ENCODE measurements at places on chromosomes 3 and 15.
A peak's percentile ranks its signal among the peaks of the same experiment; 100 is the strongest.

GRCh38 chr15:71588746-71589145, 221.6 kb upstream of the NR2E3 start:
- no peak for DNase-seq

DNA sequence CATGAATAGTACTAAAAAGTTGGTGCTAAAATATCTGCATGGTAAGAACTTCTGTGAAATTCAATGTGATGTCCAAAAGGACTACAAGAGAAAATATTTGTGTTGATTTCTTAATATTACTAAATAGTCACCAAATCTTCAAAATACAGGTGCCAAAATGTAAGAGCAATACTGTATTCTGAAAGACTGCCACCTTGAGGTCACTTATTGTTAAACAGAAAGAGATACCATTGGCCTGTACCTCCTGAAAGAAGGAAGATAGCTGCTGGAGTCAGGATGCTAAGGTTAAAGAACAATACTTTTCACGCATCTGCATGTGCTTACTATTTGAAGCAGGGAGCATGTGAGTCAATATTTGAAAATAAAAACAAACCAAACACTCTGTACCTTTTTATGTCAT, 72.0 kb upstream of the LSAMP start:
- no peak for DNase-seq

DNA sequence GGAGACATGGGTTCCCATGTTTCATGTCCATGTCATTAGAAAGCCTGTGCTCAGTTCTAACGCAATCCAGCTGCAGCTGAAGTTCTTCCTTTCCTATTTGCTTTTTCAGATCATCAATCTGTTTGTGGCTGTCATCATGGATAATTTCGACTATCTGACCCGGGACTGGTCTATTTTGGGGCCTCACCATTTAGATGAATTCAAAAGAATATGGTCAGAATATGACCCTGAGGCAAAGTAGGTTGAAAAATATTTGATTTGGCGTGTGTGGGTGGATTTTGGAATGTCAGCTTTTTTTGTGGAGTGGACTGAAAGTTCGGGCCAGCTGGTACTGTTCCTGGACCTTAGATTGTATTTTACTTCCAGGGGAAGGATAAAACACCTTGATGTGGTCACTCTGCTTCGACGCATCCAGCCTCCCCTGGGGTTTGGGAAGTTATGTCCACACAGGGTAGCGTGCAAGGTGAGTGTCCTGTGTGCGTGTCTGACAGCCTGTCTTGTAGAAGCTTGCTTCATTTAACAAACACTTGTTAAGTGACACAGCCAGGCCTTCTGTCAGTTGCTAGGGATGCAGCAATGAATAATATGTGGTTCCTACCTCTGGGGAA, 69.6 kb downstream of the CHDH start:
- no peak for DNase-seq

- DNase-seq, result no peak
Observed at GRCh38 chr3:176296066-176296597, 901.1 kb downstream of the TBL1XR1 start.

DNA sequence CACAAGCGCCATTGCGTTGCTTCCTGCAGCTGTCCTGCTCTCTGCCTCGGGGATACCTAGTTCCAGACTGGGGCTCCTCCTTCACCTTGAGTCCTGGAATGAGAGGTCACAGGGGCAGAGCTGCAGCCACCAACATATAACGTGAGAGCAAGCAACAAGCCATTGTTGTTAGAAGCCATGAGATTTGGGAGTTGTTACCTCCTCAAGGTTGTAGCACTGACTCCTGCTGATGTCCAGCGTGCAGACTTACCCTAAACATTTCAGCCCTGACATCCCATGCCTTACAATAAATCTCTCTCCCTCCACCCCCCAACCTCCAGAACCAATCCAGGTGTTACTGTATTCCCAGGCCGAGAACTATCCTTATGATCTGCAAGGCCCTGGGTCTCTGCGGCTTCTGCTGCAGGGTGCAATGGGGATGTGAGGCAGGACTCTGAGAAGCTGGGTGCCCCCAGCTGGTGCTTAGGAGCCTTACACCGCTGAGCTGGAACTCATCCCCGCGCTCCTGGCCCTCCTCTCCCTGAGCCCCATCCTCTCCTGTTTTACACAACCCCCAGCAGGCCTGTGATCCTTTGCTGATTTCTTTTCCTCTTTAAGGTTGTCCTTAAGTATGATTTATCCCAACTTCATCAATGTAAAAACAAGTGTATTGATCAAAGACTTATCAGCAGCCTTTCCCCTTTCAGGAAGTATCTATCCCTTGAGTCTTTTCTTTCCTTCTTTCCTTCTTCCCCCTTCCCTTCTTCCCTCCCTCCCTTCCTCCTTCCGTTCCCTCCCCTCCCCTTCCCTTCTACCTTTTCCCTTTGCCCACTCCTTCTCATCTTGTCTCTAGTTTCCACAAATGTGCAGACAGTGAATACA, 84.2 kb upstream of the ABHD2 start:
- DNase-seq, result no peak

GRCh38 chr3:27467545-27467944, 16.6 kb downstream of the SLC4A7 start:
- DNase-seq, result peak; percentile 58

DNA sequence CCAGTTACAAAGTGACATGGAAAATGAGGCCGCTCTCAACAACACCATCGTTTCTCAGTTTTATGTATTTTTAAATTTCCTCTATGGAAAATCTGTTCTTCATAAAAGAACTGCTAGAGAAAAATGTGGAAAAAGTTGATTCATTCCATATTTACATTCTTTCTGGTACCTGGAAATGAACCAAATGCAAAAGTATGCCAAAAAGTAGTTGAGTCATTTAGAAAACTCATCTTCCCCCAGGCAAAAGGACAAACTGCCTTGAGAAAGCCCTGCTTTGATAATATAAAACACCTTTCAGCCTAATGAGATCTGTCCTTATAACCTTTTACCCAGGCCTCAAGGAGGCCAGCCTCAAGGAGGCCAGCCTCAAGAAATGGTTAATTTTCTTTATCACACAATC, 283.0 kb upstream of the VEPH1 start:
- DNase-seq, result no peak

GRCh38 chr3:141920701-141921100, 44.3 kb downstream of the ATP1B3 start:
- no peak for DNase-seq

- DNase-seq, result peak; percentile 88
Observed at GRCh38 chr3:13654330-13655060, 105.6 kb downstream of the FBLN2 start.

DNA sequence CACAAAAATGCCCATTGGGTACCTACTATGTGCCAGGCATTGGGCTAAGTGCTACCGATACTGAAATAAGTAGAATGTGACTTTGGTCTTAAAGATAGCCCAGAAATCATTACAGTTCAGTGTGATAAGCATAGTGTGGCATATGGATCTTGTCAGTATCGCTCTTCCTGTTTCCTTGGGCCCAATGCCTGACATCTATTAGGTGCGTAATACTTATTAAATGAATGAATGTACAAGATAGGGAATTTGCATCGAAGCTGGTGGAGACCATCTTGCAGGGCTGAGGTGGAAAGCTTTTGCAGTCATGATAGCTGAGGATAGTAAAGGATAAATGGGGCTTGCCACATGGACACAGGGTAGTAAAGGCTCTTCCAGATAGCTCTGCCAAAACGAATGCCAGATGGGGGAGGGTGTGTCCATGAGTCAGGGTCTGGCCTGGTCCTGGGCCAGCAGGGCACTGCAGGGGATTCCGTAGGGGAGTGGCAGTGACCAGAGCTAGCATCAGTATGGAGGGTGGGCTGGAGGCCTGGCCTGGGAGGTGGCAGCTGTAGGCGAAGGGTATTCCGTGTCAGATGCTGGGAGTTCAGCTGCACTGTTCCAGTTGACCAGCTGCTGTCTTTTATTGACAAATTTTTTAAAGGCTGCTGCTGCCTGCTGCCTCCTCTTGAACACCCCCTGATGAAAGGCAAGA, 23.5 kb downstream of the TSEN2 start:
- no peak for DNase-seq
